ENCODE measurements at places on chromosomes 5 and 9.

DNA sequence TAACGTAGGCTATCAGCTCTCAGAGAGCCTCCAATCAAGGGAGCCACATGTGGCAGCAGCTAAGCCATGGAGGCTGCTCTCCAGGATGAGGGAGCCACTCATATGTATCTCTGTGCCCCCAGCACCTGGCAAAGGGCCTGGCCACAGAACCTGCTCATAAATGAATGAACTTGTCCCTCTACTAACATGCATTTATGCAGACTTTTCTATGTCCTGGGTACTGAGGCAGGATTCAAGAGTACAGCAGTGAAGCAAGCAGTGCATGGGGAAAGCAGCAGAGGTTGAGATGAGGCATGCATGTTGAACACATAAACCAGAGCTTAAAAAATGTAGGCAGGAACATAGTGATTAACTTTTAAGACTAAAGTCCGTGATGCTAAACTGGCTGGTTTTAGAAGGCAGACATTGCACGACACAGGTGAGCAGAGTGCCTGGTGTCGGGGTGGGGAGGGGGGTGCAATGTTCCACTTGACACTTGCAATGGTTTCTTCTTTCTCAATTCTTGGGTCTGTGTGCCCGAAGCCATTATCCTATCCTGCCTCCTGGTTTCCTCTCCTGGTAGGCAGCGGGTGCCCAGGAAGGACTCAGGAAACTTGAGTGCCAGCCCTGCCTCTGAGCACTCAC lies 142.8 kb upstream of the ALDH1B1 start:
- no peak for DNase-seq

DNA sequence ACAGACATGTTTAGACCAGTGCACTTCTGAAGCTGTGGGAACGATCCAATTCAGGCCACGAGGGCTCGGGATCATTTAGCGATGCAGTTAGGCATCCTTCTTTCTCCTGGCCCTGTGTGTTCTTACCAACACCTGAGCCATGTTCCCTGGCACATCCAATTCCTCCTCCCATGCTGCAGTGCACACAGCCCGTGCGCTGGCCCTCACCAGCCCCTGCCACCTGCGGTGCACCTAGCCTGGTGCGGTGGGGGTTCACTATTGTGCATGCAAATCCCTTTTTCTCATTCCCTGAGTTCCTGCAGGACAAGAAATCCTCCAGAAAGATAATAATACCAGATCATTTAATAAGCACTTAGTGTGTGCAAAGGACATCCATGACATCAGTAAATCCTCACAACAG lies 53.5 kb downstream of the NEURL1B start:
- DNase-seq = no peak

DNA sequence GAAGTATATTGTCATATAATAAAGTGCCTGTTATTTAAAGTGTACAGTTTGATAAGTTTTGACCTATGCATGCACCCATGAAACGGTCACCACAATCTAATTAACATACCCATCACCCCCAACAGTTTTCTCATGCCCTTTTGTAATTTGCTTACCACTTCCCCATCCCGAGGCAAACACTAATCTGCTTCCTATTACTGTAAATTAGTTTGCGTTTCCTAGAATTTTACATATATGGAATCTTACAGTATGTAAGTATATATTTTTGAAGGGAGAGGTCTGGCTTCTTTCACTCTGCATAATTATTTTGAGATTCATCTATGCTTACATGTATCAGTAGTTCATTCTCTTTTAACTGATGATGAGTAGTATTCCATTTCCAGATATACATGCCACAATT lies 56.5 kb downstream of the AMBP start:
- DNase-seq = no peak

DNA sequence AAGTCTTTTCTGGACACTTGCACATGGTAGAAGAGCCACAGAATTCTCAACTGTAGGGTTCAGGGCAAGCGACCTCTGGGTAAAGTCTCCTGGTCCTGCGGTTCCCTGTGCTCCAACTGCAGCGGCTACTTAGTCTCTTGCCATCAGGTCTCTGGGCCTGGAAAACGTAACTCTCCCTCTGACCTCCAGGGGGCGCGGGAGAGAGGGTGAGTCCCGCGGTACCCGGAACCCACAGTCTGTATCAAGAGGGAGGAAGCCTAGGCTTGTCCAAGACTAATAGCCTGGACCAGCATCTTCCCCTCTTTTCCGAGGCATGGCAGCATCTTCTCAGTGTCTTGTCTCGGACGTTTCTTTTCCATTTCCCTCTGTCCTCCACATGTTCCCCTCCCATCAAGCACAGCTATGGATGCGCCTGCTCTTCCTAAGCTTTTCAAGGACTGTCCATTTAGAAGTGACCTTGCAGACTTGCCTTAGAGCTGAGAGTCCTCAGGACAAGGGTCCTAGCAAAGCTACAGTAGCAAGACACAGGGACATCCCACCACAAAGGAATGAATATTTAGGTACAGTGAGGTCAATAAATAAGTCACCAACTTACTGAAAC lies 59.3 kb downstream of the FSTL4 start:
- peak; percentile 44 for DNase-seq

DNA sequence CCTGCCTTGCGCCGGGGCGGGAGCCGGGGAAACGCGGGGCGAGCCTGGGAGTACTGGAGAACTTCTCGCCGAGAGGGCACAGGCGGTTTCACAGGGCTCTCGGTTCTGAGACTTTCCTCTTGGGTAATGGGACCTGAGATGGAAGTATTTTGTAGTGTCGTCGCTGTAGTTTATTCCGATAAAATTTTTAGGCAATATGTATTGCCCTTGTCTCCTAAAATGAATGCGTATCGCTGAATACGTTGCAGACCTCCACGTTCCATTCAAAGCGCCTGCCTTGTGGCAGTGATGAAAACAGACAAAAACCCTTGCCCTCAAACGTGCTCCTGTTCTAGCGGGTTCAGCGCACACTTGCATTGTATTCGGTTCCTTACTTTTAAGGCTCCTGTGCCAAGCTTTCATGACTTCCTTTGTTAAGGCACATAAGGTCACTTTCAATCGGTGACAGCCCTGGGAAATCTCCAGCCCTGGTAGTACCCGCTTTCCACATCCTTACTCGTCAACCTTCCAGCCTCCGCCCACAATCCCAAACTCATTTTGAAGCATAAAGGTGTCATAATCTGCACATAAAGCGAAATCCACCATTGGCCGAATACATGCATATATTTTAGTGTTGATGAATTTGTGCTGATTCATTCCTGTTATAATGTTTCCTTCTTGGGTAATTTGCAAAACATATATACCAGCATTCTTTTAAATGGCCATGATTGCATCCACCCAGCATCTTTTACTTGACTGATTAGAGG lies 694 bp downstream of the RMI1 start:
- peak; percentile 31 for DNase-seq

DNA sequence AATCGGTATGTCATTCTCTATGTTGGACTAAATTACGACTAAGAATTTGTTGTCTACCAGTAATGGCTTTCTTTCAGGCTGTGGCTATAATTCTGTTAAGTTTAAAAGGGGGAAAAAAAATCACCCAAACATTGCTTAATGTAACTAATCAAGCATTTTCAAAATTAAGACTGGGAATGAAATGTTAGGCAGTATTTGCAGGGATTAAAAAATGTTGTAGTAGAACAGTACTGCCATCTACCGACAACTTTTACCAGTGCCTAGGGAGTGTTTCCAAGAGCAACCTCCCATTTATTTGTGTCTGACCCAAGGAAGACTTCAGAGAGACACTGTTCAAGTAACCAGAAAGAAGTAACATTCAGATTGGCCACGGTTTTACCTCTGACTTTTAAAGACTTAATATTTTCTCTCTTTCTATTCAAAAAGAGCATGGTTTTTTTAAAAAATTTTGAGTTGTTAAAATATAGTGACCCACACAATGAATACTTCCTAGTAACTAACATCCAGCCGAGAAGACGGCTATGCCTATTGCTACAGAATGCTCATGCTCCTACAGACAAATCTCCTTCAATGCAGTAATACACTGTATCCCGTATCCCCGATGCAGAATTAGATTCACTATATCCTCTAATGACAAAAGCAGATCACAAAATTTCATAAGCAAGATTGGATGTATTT lies 92.4 kb downstream of the ARL15 start:
- peak; percentile 46 for DNase-seq

GRCh38 chr5:67547682-67548081 lies 351.1 kb upstream of the CD180 start:
- no peak for DNase-seq

DNA sequence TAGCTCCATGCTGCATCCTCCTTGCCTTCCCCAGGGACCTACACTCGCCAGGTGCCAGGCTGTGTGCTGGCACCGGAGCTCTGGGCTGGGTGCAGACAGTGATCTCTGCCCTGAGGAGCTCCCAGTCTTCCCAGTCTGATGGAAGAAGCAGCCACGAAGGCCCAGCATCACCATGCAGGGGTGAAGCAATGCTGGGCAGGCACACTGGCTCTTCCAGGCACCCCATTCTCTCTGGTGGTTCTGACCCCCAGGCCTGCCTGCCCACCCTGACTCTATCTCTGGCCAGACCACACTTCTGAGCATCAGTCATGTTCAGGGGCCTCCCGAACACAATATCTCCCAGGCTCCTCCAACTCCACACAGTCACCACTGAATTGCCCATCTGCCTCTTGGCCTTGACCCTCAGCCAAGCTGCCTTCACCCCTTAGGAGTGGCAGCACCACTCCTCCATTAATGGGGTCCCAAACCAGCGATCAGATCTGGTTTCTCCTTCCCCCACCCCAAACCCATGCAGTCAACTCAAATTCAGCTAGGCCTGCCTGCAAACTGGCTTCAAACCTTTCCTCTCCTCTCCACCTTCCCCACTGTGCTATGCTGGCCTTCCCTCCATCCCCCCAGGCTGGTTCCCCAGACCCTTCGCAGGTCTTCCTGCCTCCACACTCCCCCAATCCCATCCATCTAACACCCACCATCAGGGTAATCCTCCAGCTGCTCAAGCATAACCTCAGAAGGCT lies 102.7 kb upstream of the MVB12B start:
- no peak for DNase-seq

DNA sequence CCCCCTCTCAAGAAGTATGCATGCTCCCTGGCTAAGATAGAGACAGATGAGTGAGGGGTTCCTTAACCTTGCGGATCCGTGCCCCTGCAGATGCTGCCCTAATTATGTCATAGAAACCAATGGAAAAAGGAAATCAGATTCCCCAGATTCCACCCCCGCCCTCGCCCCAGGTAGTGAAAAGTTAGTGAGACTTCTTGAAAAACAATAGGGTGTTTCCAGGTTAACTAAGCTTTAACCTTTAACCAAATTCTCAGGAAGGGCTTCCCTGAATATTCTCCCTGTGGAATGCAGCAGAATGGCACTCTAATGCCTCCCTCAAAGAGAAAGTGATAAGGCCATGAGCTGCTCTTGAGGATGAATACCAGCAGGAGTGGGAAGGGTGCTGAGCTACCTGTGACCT lies 116.0 kb upstream of the RANBP3L start:
- no peak for DNase-seq

DNA sequence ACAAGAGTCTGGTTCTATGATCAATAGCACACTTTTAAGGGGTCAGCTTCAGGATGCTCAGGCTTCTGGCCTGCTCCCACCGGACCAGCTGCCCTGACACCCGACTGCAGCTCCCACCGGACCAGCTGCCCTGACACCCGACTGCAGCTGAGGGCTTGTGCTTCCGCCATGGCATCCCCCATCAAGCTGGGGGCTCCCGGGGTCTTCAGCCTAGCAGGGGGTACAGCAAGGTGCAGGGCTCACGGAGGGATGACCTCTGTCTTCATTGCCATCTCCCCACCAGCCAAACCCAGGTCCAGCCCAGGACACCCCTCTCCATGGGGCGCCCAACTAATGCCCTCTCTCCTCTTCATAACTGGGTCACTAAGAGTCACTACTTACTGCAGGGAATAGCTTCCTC lies 1.9 kb downstream of the FLT4 start:
- no peak for DNase-seq

GRCh38 chr5:16454686-16455085 lies 10.9 kb downstream of the ZNF622 start:
- no peak for DNase-seq

- no peak for DNase-seq
These were observed 265.1 kb upstream of the MAP3K1 start for GRCh38 chr5:56550227-56550626.

DNA sequence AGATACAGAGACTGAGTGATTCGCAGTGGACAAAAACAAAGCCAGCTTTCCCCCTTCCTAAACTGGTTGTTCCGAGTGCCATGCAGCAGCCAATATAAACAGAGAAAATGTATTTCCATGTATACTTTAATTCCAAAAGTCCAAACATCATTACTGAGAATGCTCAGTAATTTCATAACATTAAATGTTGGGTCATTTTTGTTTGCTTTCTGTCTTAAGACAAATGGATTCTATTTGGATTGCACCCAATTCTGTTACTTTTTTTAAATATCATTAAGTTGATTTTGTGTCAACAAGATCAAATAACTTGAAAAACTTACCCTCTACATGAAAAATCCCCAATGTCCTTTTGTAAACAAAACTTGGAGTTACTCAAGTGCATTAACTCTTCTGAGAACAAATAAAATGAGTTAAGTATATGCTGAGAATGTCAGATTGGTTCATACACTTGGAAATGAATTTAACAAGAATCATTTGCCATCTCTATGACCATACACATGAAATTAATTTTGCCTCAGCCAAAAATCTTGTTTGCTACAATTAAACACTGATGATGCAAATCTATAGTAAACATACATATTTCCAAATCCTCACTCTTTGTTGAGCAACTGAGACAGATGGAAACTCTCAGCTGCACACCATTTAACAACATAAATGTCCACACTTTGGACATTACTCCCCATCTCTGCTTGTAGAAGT lies 19.4 kb downstream of the LURAP1L start:
- DNase-seq = no peak

DNA sequence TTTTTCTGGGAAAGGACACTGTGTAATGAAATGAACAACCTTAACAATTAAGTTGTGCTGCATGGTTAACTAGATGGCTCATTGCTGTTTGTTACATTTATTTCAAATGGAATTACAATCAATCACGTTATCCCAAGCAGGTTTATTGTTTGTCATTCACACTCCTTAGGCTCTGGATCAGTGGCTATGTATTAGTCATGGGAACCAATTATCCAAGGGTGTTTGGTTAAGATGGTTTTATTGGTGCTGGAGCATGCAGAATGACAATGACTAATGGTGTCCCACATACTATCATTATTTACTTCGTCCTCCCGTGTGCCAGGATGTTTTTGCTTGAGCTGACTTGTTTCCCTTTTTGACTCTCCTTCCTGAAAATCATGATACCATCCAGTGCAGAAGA lies 10.6 kb upstream of the TRPC7 start:
- no peak for DNase-seq

GRCh38 chr9:24398466-24398865 lies 147.2 kb downstream of the IZUMO3 start:
- no peak for DNase-seq

- DNase-seq = no peak
These were observed 152.7 kb upstream of the CYLC2 start for GRCh38 chr9:102842423-102842822.

- peak; percentile 41 for DNase-seq
These were observed 15.5 kb upstream of the HSD17B3 start for GRCh38 chr9:96317335-96317980.

- no peak for DNase-seq
These were observed 108.3 kb downstream of the MYO10 start for GRCh38 chr5:16827755-16828154.

Measured in CD4-positive, alpha-beta T cell treated with Interleukin-21 for 1 hour (primary cell).